Stimulated activated CD8-positive, alpha-beta memory T cell treated with anti-CD3 and anti-CD28 coated beads, Interleukin-2, amount 100 ng/mL, for 1 hour (primary cell): ENCODE measurements at places on chromosomes 5 and 9.

DNA sequence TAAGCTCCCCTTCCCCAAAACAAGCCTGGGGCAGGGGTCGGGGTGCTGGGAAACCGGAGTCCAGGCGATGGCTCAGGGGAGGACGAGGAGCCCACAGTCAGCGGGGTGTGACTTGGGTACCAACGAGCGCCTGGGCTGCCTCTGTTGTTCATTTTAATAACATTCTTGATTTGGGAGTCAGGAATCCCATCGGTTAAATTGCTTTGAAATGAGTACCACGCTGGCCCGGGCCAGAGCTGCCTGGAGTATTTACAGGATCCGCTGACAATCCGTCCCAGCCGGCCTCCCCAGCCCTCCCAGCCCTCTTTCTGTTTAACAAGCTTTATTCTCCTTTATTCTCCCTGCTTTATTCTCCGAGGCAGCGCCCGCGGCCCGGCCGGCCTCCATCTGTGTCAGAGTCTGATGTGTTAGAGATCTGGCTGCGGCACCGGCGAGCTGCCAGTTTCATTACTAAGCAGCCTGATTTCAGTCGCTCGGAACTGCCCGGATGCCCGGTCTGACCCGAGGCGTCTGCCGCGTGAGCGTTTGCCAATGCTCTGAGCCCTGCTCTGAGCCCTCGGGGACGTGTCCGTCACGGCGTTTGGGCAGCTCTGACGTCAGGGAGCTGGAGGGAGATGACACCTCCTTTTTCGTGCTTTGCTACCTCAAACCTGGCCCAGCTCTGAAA lies 16.5 kb upstream of the QRFP start:
- no peak for DNase-seq

GRCh38 chr9:79667120-79667519 lies 95.4 kb downstream of the TLE4 start:
- DNase-seq = no peak

- no peak for DNase-seq
Measured at GRCh38 chr5:9698125-9698826, 68.1 kb upstream of the TAS2R1 start.

DNA sequence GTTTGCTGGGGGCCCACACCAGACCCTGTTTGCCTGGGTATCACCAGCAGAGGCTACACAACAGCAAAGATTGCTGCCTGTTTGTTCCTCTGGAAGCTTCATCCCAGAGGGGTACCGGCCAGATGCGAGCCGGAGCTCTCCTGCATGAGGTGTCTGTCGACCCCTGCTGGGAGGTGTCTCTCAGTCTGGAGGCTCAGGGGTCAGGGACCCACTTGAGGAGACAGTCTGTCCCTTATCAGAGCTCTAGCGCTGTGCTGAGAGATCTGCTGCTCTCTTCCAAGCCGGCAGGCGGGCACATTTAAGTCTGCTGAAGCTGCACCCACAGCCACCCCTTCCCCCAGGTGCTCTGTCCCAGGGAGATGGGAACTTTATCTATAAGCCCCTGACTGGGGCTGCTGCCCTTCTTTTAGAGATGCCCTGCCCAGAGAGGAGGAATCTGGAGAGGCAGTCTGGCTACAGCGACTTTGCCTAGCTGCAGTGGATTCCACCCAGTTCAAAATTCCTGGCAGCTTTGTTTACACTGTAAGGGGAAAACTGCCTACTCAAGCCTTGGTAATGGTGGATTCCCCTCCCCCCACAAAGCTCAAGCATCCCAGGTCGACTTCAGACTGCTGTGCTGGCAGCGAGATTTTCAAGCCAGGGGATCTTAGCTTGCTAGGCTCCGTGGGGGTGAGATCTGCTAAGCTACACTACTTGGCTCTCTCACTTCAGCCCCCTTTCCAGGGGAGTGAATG lies 206.0 kb upstream of the TLX3 start:
- no peak for DNase-seq

DNA sequence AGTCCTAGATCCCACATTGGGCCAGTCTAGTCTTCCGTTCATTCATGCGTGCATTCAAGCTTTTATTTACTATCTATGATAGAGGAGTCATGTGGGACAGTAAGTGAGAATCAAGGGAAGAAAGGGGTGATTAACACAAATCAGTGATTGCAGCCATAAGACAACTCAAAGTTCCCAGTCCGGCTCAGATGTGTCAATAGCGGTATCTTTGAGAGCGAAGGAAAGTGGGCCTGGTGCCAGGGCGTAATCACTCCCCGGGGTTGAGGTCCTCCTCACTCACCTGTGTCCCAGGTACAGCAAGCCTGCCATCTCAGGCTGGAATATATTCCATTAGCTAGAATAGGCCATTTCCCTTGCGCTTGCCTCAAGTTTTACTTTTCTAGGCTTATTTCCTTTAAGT lies 196.3 kb downstream of the ATP10B start:
- no peak for DNase-seq

DNA sequence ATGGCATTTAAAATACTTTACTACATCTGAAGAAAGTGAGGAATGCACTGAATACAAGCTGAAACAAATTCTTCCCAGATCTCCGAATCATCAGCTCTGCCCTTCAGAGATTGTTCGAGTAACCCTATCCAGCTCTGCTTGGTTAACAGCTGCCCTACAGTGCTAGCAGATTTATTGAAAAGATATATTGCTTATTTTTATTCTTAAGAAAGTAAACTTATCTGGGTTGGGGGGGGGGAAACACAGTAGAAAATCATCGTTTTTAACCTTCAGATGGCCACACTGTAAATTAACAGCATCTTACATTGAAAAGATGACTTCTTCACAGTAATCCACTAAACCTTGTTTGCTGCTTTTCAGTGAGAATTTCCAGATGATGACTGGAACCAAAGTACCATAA lies 210.8 kb downstream of the NFIB start:
- no peak for DNase-seq

GRCh38 chr9:119159386-119159785 lies 209.8 kb downstream of the BRINP1 start:
- no peak for DNase-seq

- DNase-seq = no peak
Measured at GRCh38 chr9:14214065-14214684, 99.8 kb downstream of the NFIB start.

GRCh38 chr5:17203329-17204132 lies 13.9 kb upstream of the BASP1 start:
- DNase-seq = no peak

DNA sequence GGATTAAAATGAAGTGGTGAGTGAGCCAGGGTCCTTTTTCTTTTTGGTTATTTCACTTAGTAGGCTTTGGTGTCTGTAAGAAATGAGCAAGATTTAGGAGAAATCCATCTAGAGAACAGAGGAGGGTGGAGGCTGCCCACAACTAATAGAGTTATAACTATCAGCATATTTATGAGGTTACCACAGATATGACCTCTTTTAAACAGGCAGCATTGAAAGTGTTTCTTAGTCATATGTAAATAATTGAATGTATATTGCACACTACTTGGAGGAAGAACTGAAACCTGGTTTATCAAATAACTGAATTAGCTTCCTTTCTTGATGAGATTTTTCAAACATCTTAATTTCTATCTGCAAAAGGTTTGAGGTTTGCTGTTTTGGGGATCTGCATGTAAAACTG lies 483.1 kb upstream of the PIK3R1 start:
- DNase-seq = no peak

GRCh38 chr5:177453852-177454396 lies 7.3 kb downstream of the PRR7 start:
- DNase-seq = no peak

DNA sequence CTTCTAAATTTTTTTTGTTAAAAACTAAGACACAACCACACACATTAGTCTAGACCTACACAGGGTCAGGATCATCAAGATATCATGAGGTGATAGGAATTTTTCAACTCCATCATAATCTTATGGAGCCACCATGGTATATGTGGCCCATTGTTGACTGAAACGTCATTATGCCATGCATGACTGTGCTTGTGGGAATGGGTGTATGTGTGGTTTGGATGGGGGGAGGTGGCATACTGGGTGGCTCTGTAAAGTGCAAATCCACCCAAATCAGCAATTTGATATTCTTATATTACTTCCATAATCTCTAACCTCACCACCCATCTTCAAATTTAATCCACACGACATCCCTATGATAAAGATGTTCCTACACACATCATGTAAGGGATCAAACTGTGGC lies 21.0 kb downstream of the ADRB2 start:
- DNase-seq = no peak

DNA sequence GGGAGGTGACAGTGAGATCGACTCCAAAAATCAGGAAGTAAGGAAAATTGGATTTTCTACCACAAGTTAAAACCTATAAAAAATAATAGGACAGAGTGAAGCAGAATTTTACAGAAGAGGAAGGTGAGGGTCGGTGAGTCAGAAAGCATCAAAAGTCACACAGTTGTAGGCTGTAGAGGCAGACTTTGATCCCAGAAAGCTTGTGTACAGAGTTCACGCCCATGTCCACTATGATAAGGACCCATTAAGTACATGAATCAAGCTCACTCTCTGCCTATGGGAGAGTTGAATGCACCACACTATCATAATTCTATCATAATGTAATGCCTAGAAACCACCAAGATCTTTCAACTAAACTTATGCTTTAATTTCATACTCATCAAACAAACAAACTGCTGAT lies 291.2 kb downstream of the PRELID2 start:
- DNase-seq = no peak

DNA sequence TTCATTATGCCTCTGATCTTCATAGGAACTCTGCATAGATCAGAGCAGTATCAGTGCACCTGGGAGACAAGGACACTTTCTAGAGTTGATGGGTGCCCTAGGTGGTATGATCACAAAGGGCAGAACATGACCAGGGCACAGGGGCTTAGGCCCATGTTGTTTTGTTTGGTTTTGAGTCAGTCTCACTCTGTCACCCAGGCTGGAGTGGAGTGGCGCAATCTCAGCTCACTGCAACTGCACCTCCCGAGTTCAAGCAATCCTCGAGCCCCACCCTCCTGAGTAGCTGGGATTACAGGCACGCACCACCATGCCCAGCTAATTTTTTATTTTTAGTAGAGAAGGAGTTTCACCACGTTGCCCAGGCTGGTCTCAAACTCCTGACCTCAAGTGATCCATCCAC lies 17.6 kb downstream of the ALDH7A1 start:
- no peak for DNase-seq

DNA sequence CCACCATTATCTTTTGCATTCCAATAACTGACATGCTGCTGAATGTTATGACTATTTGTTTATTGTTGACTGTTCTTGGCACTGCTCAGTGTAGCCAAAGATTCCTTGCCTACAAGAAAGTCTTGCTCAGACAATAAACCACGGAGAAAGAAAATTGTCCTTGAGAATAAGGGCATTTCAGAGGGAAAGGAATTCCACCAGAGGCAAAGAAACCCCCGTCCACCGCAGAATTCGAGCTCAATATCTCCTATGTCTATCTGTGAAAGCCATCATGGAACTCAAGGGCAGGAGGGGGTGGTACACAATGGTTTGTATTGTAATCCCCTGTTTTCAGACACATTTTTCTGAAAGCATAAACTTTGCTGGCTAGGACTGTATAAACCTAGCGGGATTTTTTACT lies 70.3 kb upstream of the ADAMTS16 start:
- DNase-seq = no peak

GRCh38 chr5:148606296-148606695 lies 48.0 kb downstream of the HTR4 start:
- no peak for DNase-seq

DNA sequence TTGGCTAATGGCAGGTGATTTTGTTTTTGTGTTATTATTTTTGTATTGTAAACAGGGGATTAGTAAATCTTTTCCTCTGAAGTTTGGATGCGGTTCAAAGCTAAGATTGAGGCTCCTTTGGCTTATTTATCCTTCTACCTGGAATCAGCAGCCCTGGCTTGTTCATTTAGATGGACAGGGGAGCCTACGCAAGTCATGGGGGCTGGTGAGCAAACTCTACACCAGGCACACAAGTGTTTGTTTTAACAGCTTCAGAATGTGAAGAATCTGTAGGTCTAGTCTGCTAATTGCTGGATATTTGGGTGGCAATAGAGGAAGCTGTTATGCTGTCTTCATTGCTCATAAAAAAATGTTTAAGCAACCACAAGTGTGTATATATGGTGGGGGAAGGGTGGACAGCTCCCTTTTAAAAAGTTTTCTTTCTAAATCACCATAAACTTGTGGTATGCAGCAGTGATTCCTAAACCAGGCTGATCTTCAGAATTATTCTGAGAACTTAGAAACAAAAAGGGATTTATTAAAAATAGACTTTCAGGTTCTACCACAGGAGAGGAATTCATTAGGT lies 20.7 kb downstream of the ZNF462 start:
- DNase-seq = no peak

- DNase-seq = no peak
Measured at GRCh38 chr9:928363-929042, 48.0 kb upstream of the DMRT3 start.

DNA sequence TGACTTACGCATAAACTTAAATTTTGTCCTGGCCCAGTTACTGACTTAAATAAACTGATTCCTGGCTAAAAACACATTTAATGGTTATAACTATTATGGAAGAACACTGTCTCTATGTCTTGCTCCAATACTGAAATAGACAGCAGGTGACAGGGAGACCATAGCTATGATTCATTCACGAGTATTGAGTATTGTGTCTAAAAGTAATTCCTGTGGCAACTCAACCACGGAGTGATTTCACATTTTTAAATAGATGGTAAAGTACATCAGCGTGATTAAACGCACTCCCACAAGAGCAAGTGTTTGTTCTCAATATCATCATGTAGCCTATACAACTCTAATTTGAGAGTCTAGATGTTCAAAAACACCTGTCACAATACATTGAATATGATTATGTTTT lies 35.9 kb upstream of the PCSK1 start:
- DNase-seq = no peak

GRCh38 chr9:99732715-99733114 lies 89.0 kb upstream of the NR4A3 start:
- DNase-seq = no peak

- DNase-seq = no peak
Measured at GRCh38 chr9:99305124-99305523, 83.0 kb downstream of the SEC61B start.

DNA sequence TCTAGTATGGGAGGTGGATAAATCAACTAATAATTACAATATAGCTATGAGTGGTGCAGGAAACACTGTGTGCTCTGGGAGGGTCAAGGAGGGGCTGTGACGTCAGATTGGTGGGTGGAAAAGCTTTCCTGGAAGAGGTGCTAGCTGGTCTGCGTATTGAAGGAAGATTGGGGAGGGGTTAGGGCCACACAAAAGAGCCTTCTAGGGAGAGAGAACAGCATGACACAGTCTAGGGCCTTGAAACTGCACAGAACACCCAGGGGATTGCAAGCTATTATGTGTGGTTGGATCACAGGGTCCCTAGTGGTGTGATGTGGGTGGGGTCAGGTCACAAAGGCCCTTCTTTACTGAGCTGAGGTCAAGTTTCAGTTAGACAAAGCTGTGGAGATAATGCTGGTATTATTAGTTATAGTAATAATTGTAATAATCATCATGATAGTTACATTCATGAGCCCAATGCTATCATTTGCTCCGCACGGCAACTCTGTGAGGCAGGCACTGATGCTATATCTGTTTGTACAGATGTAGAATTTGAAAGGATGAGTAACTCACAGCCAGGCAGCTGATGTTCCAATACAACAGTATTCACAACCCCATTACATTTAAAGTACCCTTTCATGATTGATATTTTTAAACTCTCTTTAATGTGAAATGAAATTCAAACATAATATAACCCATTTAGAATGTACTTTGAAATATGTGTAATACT lies 197.4 kb upstream of the IL12B start:
- no peak for DNase-seq
